ENCODE measurements at places on chromosomes 6 and 20.

GRCh38 chr6:37783025-37783855 is 36.3 kb upstream of the ZFAND3 start:
- no peak for DNase-seq

DNA sequence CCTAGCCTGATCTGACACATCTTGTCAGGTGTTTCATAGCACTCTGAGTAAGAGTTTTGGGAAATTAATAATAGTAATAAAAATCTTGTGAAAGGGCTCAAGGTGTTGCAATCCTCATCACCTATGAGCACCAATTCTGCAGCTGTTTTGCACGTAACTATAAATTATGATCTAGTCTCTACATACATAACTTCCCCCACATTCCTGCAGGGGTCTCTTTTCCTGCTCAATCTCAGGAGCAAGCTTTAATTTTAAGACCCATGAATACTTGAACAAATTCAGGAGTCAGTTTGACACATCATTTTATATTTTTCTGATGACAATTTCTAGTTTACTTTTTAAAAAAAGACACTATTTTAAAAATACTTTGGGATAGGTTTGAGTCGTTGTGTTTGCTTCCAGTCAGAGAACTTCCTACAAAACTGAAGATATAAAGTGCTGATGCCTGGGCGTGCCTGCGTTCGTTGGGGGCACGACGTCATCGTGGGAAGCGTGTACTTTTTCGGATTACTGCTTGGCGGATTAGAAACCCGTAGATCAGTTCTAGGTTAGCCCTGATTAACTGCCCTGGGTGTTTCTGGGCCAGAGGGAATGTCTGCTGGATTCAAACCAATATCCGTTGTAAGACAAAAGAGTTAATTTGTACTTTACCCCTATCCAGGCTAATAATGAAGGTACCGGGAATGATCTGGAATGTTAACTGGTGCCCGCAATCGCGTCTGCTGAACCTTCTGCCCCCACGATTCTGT is 1.0 kb upstream of the E2F3 start:
- DNase-seq: peak; percentile 15

DNA sequence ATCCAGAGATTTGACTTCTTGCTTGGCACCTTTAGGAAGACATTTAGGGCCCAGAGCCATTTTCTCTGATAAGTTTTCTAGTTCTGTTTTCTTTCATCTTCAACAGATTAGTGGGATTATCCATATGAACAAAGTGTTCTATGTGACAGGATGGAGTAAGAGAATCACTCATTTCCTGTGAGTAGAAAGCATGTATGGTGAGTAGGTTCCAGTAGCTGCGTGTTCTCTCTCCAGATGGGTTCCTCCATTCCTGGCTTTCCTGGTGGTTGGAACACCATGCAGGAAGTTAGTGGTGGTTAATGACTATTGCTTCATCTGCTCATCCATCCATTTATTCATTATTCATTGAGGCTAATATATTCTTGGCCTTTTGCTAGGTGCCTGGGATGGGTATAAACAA is 54.0 kb downstream of the EFCAB8 start:
- DNase-seq: no peak

- no peak for DNase-seq
These were observed 18.9 kb upstream of the CCN5 start for GRCh38 chr20:44696315-44696714.

GRCh38 chr6:33985313-33985751 is 160.6 kb downstream of the GRM4 start:
- DNase-seq: no peak

DNA sequence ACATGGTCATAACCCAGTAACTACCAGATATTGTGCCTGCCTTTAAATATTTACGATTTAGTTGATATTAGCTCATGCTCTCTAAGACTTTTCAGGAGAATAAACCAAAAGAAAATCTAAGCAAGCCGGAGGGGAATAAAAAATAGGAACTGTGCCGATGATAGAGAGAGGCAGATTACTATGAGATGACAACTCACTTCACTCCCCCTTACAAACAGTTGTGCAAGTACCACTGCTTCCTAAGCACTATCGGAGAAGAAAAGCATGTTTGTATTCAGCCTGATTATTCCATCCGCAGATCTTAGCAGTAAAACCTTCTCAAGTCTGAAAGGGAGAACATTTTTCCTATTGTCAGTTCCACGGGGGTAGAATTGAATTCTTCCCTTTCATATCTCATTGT is 294.4 kb downstream of the KCNQ5 start:
- DNase-seq: no peak

- no peak for DNase-seq
These were observed 1160.0 kb downstream of the HACE1 start for GRCh38 chr6:103699769-103700168.

- DNase-seq: no peak
These were observed 1.7 kb downstream of the ADRM1 start for GRCh38 chr20:62304331-62305148.

GRCh38 chr6:130900913-130901312 is 73.7 kb downstream of the SMLR1 start:
- no peak for DNase-seq

GRCh38 chr6:1247894-1248293 is 64.0 kb upstream of the FOXQ1 start:
- no peak for DNase-seq

GRCh38 chr6:76351275-76351674 is 278.8 kb upstream of the IMPG1 start:
- DNase-seq: no peak

DNA sequence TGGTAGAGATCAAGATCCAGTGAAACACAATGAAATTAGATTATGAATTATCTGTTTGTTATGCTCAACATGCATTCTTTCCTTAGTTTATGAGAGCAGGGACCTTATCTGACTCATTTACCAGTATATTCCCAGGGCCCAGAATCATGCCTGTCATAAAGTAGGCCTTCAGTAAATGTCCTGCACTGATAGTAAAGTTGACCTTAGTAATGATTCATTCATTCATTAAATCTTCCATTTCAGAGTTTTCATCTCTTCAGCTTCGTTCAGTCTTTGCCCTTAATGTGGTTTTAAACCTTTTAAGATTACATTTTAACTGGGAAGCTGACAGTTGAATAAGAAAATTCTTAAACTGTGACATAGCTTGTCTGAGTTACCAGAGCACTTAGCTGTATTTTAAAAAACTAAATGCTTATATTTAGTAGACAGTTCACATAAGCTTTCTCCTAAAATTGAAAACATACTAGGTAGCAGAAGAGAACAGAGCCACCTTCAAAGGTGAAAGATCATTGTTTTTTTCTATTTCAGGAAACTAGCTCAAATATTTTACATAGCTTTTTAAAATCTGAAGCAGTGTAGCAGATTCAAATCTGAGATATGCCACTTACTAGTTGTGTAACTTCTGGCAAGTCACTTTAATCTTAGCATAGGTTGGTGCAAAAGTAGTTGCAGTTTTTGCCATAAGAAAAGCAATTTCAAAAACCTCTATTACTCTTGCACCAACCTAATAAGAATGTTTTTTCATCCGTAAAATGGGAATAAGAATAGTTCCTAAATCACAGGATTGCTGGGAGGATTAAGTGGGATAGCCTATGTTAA is 41.4 kb downstream of the MCM8 start:
- no peak for DNase-seq

- DNase-seq: no peak
These were observed 5.2 kb downstream of the HFE start for GRCh38 chr6:26092443-26092842.

DNA sequence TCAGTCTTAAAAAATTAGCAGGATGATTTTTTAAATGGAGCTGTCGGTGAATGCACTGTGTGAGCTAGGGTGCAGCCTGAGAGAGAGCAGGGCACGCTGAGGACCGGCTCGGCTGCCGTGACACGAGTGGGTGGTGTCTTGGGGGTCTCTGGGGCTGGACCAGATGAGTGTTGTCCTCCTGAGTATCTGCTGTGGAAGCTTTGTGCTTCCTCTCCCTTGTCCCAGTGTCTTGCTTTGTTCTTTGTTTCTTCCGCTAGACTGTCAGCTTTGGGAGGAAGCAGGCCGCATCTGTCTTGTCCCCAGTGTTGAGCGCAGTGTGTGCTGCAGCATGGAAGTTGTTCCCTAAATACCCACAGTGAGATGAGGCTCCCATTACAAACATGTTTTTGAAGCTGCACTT is 89.4 kb downstream of the RTN4IP1 start:
- no peak for DNase-seq

DNA sequence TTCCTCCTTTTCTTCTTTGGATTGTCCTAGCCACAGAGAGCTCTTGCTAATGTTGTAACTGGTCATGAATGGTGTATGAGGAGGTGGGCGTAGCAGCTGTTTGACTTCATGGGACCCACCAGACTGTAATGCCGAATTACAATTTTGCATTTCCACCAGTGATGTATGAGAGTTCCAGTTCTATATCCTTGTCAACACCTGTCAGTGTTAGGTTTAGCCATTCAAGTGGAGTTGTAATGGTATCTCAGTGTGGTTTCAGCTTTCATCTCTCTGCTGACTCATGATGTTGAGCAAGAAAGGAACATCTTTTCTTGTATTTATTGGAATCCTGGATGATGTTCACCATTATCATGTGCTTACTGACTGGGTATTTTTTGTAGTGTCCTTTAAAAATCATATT is 5.1 kb downstream of the IGF2R start:
- no peak for DNase-seq

- no peak for DNase-seq
These were observed 1298.1 kb downstream of the EPHA7 start for GRCh38 chr6:92121228-92121627.

DNA sequence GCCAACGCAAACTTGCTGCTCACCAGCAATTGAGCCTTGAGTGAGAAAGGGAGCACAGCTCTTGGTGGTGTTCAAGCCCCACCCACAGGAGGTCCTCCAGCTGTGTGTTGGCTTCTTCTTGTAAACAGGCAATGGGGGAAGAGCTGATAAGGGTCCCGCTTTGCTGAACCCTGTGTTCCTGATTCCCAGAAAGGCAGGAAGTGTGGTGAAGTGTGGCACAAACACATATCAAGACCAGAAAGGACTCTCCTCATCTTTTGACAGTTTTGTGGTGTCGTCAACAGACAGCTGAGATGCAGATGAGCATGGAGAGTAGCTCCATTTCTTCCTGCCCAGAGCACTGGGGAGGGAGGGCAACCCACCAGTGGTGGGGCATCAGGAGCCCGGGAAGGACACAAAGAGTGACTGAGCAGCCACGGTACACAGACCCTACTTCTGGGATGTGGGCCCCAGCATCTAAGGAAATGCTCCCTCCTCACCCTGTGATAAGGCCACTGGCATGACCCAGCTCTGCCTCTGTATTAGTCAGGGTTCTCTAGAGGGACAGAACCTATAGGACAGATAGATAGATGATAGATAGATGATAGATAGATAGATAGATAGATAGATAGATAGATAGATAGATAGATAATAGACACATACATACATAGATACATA is 188.9 kb upstream of the TAB2 start:
- peak; percentile 13 for DNase-seq

GRCh38 chr6:19827247-19827646 is 9.9 kb upstream of the ID4 start:
- DNase-seq: no peak

DNA sequence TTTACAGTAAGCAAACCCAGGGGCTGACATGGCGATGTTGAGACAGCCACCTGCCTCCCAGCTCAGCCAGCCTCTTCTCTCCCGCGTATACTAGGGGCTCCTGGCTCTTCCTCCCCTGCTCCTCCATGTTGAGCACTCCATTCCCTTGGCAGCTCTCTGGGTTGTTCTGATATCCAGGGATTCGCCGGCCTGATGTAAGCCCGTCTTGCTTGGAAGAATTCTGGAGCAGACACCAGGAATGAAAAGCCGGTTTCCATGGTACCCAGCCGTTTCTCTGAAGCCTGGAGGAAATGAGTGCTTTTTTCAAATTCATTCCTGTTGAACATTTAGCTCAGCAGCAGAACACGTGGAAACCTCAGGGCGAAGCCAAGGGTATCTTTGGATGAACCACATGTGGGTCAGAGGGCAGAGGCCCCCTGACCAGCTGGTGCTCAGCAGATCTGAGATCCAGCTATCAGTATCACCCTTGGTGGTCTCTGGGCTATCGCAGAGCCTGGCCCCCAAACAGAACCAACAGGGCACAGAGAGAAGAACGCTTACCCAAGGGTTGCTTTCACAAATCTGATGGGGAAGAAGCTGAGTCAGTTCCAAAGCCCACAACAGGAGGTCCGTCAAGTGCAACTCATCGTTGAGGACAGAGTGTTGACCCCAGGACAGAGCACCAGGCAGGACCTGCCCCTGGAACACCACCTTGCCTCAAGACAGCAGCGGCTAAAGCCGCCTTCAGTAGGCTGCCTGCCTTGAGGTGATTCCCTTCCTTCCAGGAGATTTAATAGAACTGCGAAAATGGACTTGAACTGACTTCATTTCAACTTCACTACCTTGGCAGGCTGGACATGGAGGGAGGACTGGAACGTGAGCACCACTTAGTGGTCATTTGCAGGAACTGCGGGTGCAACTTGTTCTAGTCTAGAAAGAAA is 96.1 kb upstream of the RIN2 start:
- DNase-seq: peak; percentile 35

- no peak for DNase-seq
These were observed 35.5 kb downstream of the BANF2 start for GRCh38 chr20:17735206-17735804.

GRCh38 chr6:142313284-142313683 is 11.5 kb downstream of the ADGRG6 start:
- DNase-seq: no peak

- no peak for DNase-seq
These were observed 542 bp downstream of the USP49 start for GRCh38 chr6:41894366-41895299.

- no peak for DNase-seq
These were observed 191.9 kb upstream of the SLC35B3 start for GRCh38 chr6:8627085-8627861.

- DNase-seq: no peak
These were observed 15.5 kb downstream of the TPD52L1 start for GRCh38 chr6:125169058-125169457.

DNA sequence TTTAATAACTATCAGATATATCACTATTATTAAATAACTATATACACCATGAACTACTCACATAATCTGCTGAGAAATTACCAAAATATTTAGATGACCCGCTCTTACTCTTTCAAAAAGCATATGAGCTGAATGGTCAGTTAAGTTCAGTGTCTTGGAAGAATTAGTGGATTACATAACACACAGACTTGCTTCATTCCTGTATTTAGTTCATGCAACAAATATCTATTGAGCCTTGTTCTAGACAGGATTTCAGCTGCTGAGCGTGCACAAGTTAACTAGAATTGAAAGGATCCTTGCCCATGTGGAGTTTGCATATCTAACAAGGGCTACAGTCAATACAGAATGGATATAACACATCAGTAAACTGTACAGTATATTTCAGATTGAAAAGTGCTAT is 566.2 kb downstream of the CBLN4 start:
- DNase-seq: no peak

GRCh38 chr6:149482545-149483333 is 2.1 kb downstream of the ZC3H12D start:
- no peak for DNase-seq

Data from activated gamma-delta T cell treated with Interleukin-2 at 50 U/mL for 16 hours (primary cell).